Esophagus squamous epithelium (tissue), 5 donors: ENCODE measurements at places on chromosomes 13 and 19.

GRCh38 chr13:34294483-34295129 lies 476.7 kb downstream of the RFC3 start:
- no peak for DNase-seq

DNA sequence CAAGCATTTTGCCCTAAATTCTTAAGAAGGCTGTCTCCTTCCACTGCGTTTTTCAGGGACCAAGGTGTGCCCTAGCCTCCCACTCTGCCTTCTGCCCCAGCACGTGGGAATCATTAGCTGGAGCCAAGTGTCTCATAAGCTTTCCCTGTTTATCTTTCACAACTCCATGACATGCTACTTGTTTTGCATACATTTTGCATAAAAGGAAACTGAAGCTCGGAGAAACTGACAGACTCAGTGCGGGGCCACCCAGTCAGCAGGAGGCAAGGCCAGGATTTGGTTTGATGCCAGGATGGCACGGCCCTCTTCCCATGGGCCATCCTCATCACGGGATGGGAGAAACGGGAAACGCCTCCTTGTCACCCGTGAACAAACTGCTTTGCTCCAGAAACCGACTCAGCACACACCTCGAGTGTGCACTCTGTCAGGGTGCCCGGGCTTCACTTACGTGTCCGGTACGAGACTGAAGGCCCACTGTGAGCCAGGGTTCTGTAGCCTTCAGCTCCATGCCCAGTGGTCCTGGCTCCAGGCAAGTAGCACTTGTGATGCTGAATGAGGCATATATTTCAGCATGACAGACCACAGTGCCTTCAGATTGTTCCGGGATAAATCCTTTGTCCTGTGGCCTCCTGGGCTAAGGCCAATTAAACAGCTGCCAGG lies 9.6 kb downstream of the CEBPA start:
- DNase-seq: no peak

GRCh38 chr13:21738630-21739029 lies 67.8 kb downstream of the FGF9 start:
- DNase-seq: no peak

DNA sequence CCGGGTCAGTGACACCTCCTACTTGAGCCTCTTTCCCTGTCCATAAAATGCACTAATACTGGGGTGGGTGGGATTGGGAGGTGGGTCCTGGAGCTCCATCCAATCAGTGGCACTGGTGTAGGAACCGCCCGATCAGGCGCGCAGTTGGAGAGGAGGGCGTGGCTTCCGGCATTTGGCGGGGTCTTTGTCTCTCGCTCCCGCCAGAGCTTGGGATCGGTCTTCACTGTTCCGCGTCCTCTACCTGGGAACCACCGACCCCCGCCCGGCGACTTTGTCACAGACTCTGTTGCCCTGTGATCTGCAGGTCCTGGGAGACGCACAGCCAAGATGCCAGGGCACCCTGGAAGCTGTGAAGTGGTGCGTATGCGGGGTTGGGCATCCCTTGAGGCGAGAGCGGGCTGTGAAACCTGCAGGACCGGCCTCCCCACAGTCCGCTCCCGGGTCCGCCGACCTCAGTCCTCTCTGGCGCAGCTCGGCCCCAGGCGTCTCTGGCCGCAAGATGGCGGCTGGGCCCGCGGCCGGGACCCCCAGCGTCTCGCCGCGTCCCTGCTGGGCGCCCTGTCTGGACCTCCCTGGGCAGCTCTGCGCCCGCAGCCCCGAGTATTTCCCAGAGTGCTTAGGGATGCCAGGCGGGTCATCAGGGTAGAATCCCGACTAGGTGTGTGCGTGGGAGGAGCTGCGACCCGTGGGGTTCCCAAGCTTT lies 41.6 kb upstream of the ZNF730 start:
- DNase-seq: no peak

DNA sequence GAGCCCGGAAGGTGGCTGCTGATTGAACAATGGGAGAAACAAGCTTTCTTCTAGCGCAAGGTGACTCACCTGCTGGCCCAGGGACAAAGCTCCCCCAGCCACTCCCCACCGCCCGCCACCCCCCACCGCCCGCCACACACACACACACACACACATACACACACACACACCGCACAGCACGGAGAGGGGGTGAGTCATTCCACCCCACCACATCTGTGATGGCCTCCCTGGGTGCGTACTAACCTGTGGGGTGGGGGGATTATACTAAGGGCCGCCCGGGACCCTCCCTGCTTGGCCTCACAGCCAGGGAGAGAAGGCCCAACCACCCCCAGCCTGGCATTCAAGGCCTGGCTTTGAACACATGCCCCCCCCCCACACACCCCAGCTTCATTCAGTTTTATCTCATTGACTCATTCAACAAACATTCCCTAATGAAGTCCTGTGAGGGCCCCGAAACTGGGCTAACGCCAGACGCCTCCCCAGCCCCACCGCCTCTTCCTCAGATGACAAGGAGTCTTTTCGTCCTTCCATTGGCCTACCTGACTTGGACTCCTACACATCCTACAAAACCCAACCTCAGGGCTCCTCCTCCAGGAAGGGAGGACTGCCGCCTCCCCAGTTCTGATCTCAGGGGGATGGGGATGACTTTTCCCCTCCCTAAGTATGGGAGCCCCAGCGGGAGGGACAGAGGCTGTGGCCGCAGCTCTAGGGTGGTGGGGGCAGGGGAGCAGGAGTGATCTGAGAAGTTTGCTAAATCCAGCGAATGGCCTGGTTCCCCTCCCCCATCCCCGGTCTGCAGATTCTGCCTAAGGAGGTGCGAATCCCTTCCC lies 5.8 kb upstream of the ONECUT3 start:
- no peak for DNase-seq

DNA sequence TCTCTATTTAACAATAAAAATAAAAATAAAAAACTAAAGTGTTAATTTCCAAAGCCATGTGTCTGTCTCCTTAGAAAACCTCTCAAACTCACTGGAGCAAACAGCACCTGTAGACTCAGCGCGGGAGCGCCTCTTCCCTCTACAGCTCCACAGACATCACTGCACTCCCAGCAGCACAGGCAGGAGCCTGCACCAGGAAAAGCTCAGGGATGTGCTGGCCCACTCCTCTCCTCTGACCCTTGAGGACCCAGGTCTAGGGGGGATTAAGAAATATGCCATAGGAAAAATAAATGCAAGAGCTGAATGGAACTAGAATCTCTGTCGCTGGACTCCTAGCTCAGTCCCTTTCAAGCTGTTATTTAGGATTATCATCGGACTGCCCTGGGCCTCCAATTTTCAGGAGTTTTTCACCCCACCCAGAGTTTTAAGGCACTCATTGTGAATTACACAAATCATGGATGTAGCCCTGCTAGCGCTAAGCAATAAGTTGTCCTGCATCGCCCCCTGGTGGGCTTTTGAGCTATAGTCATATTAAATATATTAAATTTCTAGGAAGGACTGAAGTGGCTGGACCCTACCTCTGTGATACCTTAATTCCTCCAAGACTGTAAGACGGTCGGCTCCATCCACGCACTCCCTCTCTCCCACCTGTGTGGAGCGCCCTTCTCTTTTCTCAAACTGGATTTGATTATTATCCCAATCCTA lies 333.9 kb downstream of the UQCRFS1 start:
- no peak for DNase-seq

GRCh38 chr19:49875857-49876421 lies 1.2 kb downstream of the AKT1S1 start:
- no peak for DNase-seq

DNA sequence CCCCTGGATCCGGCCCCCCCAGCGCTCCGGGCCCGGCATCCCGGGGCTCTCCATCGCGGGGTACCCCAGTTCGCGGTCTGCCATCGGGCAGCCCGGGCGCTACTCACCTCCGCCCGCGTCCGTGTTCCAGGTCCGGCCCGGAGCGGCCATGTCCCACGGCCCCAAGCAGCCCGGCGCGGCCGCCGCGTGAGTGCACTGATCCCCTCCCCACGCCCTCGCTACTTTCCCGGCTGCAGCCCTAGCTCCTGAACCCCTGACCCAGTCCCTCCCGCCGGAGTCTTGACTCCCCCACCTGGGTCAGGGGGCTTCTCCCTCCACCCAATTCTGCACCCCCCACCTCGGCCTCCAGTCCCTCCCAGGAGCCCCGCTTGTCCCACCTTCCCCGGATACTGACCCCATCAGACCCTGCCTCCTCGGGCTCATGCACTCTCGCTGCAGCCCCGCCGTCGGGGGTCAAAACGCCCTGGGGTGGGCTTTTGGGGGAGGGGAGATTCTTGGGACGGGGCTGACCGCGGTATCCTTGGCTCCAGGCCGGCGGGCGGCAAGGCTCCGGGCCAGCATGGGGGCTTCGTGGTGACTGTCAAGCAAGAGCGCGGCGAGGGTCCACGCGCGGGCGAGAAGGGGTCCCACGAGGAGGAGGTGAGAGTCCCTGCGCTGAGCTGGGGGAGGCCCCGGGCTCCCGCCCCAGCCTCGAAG lies 566 bp downstream of the HMG20B start:
- no peak for DNase-seq

GRCh38 chr13:23754506-23754905 lies 134.7 kb downstream of the MIPEP start:
- no peak for DNase-seq

DNA sequence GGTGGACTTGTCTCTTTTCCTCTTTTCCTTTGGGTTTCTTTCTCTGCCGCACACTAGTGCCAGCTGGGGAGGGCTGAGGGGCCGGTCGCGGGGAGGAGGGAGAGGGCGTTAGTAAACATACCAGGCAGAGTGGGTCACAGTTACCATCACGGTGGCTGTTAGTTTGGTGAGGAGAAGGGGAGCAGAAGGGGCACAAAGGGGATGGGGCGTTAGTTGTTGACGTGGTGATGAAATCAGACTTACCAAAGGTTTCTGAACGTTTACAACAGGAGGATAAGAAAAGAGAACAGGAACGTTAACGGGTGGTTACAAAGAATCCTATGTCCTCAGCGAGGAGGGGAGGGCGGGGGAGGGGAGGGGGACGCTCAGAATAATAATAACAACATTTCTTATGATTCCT lies 77.9 kb downstream of the PTPRS start:
- DNase-seq: no peak

- no peak for DNase-seq
These were observed at the start of gene LPAR2 for GRCh38 chr19:19627621-19628500. Gene LPAR2, minus strand, starts transcription at chr19:19628220. Its CDS starts 945 bp downstream, at chr19:19627275.

DNA sequence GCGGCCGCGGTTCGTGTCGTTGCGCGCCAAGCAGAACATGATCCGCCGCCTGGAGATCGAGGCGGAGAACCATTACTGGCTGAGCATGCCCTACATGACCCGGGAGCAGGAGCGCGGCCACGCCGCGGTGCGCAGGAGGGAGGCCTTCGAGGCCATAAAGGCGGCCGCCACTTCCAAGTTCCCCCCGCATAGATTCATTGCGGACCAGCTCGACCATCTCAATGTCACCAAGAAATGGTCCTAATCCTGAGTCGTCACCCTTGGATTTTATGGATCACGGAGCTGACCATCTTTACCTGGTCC lies 475 bp downstream of the MRPL57 start:
- DNase-seq: no peak

GRCh38 chr13:41864658-41865057 lies 96.3 kb downstream of the VWA8 start:
- DNase-seq: no peak

- no peak for DNase-seq
These were observed 679.3 kb upstream of the GPC6 start for GRCh38 chr13:92547266-92547665.

DNA sequence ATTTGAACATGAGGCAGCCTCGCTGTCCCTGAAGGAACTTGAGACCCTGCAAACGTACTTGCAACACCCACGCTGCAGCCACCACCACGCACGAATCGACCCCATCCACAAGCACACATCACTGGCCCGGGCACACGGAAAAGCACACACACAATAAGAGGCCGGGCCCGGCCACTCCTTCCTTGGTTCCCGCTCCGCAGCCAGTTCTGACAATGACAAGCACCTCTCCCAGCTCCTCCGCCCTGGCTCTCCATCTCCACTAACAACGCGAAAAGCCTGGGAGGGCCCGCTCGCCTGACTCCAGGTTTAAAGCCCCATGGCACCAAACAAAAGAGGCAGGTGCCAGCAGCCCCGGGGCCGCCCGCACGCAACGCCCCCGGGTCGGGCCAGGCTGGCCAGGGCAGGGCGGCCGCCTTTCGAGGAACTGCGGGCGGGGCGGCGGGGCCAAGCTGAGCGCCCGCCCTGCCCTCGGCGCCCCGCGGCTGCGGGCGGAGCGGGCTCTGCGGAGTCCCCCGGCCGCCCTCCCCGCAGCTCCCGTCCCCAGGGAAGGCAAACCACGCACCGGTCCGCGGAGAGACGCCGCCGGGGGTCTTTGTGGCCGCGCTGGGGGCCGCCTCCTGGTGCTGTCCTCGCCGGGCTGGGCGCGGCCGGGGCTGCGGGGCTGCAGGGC lies 495 bp downstream of the DCLK1 start:
- no peak for DNase-seq

- DNase-seq: no peak
These were observed 2.3 kb upstream of the REX1BD start for GRCh38 chr19:18586306-18586705.

- no peak for DNase-seq
These were observed 41.4 kb downstream of the NLRP12 start for GRCh38 chr19:53782698-53783097.

DNA sequence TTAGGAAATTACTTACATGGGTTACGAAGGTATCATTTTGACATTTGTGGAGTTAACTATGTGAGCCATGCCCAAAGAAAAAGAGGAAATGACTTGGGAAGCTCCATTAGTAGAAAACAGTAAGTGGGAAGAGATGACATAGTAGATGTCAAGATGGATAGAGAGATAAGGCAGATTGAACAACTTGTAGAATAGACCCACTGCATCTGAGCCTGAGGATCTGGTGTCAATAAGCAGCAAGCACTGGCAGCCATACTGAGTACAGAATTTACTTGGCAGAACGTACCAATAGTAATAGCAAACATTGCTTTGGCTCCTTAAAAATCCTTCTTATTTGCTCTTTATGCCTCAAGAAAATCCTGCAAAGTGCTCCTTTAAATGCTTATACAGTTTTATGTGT lies 203.8 kb downstream of the GPC6 start:
- no peak for DNase-seq

- DNase-seq: no peak
These were observed 216.5 kb downstream of the EFNB2 start for GRCh38 chr13:106318941-106319411.

- DNase-seq: no peak
These were observed 190.9 kb upstream of the RNF113B start for GRCh38 chr13:98368019-98368418.

DNA sequence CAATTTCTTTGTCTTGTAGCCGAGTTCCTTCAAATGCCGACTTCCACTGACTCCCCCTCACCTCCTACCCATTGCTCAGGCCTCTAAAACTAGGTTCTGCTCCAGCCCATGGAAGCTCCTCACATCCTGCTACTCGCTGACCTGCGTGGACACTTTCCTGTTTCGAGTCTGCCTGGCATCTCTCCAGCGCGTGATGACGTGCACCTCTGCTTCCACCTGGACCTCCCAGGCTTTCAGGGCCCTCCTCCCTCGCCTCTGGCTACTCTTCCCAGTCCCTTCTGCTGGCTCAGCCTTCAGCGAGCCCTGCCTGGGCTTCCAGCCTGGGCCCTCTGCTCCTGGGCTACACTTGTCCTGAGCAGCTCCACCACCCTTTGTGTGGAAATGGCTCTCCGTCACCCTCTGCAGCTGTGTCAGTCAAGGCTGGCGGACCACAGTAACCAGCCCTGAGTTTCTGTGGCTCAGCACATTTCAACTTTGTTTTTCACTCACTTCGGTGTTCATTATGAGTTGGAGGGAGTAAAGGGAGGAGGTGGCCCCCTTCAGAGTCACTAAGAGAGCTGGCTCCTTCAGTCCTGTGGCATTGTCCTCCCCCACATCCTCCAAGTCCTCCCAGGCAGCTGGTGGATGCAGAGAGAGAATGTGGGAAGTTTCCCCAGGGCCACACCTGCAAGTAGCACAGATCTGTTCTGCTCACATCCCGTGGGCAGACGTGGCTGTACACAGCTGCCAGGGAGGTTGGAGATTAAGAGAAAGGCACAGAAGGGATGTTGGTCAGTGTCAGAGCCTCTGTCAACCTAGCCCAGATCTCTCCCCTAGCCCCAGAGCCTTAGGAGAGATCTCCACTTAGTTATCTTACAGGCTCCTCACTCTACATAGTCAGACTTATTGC lies 49.4 kb downstream of the SERP2 start:
- DNase-seq: no peak
